ENCODE measurements at places on chromosomes 12 and 14. TPM values are rescaled to one million over a fixed set of nuclear protein-coding genes. Genes with fewer than 3 reads are reported as not detected.

DNA sequence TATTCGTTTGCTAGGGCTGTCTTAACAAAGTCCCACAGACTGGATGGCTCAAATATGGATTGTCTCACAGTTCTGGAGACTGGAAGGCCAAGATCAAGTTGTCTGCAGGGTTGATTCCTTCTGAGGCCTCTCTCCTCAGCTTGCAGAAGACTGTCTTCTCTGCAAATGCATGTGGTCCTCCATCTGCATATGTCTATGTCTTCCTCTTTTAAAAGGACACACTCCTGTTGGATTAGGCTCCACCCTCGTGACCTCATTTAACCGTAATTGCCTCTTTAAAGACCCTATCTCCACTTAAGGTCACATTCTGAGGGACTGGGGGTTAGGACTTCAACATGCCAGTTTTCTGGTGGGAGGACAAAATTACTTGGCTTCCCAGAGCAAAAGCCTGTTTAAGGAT, 123.3 kb downstream of the SLC38A6 start:
- no peak for DNase-seq

IL22 gene
- total RNA-seq = not detected

GRCh38 chr14:62462988-62463387, 582.3 kb downstream of the KCNH5 start:
- no peak for DNase-seq

DNA sequence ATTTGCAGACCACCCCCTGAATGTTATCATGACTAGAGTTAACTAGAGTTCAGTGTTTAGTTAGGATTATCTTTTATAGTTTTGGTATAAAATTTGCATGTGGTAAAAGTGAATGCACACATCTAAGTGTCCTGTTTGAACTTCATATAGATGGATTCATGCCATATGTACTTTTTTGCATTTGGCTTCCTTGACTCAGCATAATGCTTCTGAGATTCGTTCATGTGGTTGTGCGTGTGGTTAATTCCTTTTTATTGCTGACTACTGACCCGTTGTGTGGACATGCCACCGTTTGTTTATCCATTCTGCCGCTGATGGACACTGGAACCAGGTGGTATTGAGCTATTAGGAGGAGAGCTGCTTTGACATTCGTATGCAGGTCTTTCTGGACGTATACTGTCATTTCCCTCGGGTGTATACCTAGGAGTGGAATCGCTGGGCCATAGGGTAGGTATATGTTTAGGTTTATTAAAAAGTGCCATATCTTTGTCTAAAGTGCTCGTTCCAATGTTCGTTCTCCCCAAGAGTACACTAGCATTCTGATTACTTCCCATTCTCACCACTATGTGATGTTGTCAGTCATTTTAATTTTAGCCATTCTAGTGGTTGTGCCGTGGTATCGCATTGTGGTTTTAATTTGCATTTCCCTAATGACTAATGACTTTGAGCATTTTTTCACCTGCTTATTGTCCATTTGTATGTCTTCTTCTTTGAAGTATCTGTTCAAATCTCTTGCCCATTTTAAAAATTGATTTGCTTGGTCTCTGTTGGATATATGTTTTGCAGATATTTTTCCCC, 37.7 kb downstream of the RIN3 start:
- peak; percentile 72 for DNase-seq

IFNG-AS1 gene
- total RNA-seq = not detected

GRCh38 chr12:25071366-25071765, 122.5 kb upstream of the BCAT1 start:
- no peak for DNase-seq

ACOT4 gene
- total RNA-seq = 1.8 TPM

Data from activated CD8-positive, alpha-beta T cell treated with anti-CD3 and anti-CD28 coated beads for 36 hours (primary cell).